ENCODE measurements at places on chromosomes 4 and X.

GRCh38 chr4:103011378-103012025, 8.0 kb downstream of the SLC9B1 start:
- DNase-seq, result no peak

DNA sequence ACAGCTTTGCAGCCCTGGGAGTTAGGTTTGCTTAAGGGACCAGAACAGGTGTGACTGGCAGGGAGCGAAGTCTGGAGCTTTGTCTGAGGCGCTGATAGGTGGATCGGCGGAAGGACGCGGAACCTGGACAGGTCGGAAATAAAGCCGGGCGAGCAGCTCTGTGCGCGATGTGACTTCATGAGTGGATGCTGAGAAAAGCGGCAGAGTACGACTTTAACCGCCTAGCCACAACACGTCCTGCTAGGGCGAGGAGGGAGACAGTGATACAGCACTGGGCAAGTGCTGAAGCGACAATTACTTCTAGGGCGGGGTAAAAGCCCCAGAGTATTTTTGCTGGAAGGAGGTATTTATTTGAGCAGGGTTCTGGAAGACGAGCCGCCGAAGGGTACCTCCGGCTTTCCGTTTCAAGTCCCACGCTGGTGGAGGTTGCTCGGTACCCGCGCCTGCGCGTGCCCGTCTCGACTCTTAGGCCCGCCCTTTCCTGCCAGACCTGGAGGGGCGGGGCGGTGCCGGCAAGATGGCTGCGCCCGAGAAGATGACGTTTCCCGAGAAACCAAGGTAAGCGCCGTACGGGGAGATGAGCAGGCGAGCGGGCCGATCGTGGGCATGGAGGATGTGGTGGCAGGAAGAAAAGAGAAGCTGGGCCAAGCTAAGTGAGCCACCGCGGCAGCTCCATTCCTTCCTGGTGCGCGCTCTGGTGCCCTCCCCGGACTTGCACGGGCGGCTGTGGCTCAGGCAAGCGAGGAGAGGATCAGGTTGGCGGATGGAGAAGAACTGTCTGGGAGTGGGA, at the start of gene ZRSR2:
Gene ZRSR2 (plus strand): TSS at position 506 of the 790 bp plus-strand sequence. CDS start 12 bp downstream, at position 518.
- DNase-seq, result peak; percentile 90

DNA sequence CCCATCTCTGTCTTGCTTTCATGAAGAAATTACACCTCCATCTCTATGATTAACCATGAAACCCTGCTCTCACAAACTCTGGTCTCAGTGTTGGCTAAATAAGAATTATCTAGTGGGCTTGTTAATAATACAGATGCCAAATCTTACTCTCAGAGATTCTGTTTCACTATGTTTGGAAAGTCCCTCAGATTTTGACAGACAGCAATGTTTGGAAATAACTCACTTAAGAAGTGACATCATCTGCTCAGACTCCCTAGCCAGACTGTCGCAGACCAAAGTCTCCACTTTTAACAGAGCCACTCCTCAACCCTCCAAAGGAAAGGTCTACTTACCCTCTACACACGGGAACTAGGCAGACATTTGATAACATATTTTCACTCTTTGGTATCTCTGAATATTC, 328.5 kb upstream of the FGF16 start:
- DNase-seq, result no peak

DNA sequence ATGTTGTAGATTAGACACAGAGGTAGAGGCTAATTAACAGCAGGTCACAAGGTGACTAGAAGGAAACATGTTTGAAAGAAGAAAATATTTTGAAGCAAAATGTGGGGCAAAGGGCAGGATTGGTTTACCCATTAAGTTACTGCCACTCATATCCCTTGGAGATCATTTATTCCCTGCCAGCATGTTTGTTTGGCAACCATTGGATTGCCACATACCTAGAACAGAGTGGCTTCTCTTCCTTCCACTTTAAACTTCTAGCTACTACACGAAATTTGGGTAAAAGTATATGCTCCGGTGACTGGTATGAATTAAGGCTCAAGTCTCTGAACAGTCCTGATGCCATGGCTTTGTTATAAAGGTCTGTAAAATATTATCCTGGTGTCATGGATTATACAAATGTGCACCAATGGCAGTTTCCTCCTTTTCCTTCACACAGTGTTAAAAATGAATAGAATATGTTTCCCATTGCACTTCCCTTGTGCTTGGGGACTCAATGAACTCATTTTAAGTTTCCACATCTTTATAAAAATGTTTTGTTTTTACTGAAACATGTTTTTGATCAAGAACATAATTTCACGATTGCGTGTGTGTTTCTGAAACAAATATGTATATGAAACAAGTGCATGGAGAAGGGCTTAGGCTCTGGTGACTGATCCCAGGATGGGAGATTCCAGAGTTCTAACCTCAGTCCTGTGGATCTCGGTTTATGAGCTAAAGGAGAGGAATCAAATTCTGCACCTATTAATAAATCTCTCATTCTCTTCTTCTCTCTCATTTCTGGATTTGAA, 12.3 kb downstream of the BMP3 start:
- no peak for DNase-seq

GRCh38 chr4:165085946-165086345, 26.7 kb downstream of the TMEM192 start:
- DNase-seq, result no peak

All from type B pancreatic cell (in vitro differentiated cells).